ENCODE measurements at places on chromosomes 5 and 9.

GRCh38 chr5:9545992-9546851 is at the start of gene SEMA5A:
SEMA5A (minus strand) TSS chr5:9546075; CDS start chr5:9379946, 166,129 bp downstream.
- H3K4me1 ChIP-seq, result peaks cover 63% of the 10 kb centered on the region
- DNase-seq, result peak; percentile 78
- peak within 1 kb of the TSS; percentile 91 for H3K27ac ChIP-seq
- peaks cover 23% of the 10 kb centered on the region for H3K36me3 ChIP-seq
- peaks cover 25% of the 10 kb centered on the region for H3K27me3 ChIP-seq

DNA sequence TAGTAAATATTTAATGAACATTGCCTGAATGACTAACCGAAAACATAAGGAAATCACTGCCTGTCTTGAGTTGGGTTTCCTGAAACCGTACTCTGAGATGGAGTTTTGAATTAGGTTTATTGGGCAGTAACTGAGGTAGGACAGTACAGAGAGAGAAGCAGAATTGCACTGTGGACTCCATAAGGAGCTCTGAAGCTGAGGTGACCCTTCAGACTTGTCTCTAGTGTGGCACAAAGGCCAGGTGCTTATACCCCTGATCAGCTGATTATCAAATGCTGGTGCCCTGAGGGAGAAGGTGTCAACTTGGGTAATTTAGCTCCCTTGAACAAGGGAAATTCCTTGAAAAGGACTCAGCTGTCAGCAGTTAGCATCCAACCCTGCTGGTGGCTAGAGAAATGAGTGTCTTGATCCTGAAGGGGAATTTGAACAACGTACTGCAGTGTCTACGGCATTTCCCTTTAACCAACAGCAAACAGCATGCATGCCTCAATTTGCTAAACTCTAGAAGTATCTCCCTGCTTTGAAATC is 135.0 kb upstream of the SMARCA2 start:
- peaks cover 11% of the 10 kb centered on the region for H3K27me3 ChIP-seq
- no peaks in the 10 kb centered on the region for H3K4me1 ChIP-seq
- DNase-seq, result no peak
- H3K4me3 ChIP-seq, result no peak overlapping the region
- no peak overlapping the region for H3K27ac ChIP-seq

- no peaks in the 10 kb centered on the region for H3K27me3 ChIP-seq
- H3K4me3 ChIP-seq, result no peak overlapping the region
- no peaks in the 10 kb centered on the region for H3K4me1 ChIP-seq
- H3K36me3 ChIP-seq, result no peaks in the 10 kb centered on the region
- DNase-seq, result no peak
These were observed 394.8 kb downstream of the NR2F1-AS1 start for GRCh38 chr5:93186076-93186682.

GRCh38 chr5:161190778-161191177 is 338.8 kb upstream of the ATP10B start:
- H3K27ac ChIP-seq, result no peak overlapping the region
- no peaks in the 10 kb centered on the region for H3K36me3 ChIP-seq
- DNase-seq, result no peak
- H3K27me3 ChIP-seq, result no peaks in the 10 kb centered on the region
